ENCODE measurements at places on chromosomes 1 and 21. TPM values are rescaled to one million over a fixed set of nuclear protein-coding genes. Genes with fewer than 3 reads are reported as not detected.

UBE2U gene
- total RNA-seq: not detected

MX2 gene
- total RNA-seq: 2.0 TPM

SYDE2 gene
- 0.49 TPM for total RNA-seq

SYT14 gene
- total RNA-seq: 0.32 TPM

C1QA gene
- not detected for total RNA-seq

PLEKHA6 gene
- 4.3 TPM for total RNA-seq

C1orf105 gene
- not detected for total RNA-seq

F3 gene
- 3.5 TPM for total RNA-seq

MRPS15 gene
- total RNA-seq: 59.9 TPM

DNALI1 gene
- 1.2 TPM for total RNA-seq

FMN2 gene
- total RNA-seq: 0.49 TPM

GPA33 gene
- not detected for total RNA-seq

RBM34 gene
- total RNA-seq: 38.2 TPM

NHLH1 gene
- total RNA-seq: 0.06 TPM

TRAPPC10 gene
- 30.4 TPM for total RNA-seq

CD247 gene
- not detected for total RNA-seq

SOX13 gene
- 11.2 TPM for total RNA-seq

BOLA1 gene
- total RNA-seq: 8.3 TPM

TCHHL1 gene
- not detected for total RNA-seq

SH2D2A gene
- not detected for total RNA-seq

LGR6 gene
- total RNA-seq: not detected

CRP gene
- total RNA-seq: not detected

LCK gene
- total RNA-seq: not detected

SMIM12 gene
- total RNA-seq: 30.1 TPM

KLHL20 gene
- total RNA-seq: 46.7 TPM

LRRC53 gene
- not detected for total RNA-seq

HTR6 gene
- total RNA-seq: not detected

CLCA4 gene
- not detected for total RNA-seq

LIN28A gene
- total RNA-seq: not detected

TRAF3IP3 gene
- not detected for total RNA-seq

OR2L13 gene
- total RNA-seq: not detected

ZSWIM5 gene
- 0.16 TPM for total RNA-seq

RNU1-2 gene
- 6,751 TPM for total RNA-seq

KCNN3 gene
- 1.5 TPM for total RNA-seq

GUCA2A gene
- not detected for total RNA-seq

OR2T35 gene
- not detected for total RNA-seq

AKT3 gene
- total RNA-seq: 42.6 TPM

HTR1D gene
- 0.49 TPM for total RNA-seq

NMNAT2 gene
- total RNA-seq: 0.32 TPM

KRTAP10-3 gene
- total RNA-seq: not detected

AQP10 gene
- total RNA-seq: not detected

WRAP73 gene
- 25.6 TPM for total RNA-seq

Measured in bladder microvascular endothelial cell (primary cell).